Activated CD4-positive, alpha-beta T cell treated with anti-CD3 and anti-CD28 coated beads for 24 hours (primary cell): ENCODE measurements at places on chromosomes 12 and 14.

DNA sequence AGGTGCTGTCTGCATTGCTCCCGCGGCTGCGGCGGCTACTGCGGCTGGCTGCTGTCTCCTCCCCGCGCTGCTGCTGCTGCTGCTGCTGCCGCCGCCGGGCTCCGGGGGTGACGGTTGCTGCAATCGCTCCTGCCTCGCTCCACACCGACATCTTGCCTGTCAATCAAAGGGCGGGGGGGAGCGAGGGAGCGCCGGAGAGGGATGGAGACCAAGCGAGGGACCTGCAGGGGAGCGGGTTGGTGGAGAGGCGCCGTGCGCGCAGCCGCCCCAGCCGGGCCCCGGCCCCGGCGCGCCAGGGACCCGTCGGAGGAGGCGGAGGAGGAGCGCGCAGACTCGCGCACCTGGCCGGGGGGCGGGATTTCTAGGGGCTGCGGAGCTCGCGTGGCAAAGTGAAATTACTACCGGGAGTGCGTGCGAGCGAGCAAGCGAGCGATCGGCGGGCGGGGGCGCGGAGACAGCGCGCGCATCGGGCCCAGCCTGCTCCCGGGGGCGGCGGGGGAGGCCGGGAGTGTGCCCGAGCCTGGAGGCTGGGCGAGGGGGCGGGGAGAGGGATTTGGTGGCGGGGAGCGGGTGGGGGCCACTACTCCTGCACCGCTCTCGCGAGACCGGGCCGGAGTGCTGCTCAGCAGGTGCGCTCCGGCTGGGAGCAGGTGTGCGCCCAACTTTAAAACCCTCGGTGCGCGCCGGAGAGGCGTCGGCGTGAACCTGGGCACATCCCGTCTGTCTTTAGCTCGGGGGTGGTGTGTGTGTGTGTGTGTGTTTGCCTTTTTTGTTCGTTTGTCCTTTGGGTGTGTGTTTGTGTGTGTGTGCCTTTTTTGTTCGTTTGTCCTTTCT is at the start of gene KSR2:
TSS of gene KSR2 (minus strand) at position 165 of the 834 bp plus-strand sequence. CDS start 735 bp downstream, outside the sequence.
- DNase-seq: peak; percentile 39

DNA sequence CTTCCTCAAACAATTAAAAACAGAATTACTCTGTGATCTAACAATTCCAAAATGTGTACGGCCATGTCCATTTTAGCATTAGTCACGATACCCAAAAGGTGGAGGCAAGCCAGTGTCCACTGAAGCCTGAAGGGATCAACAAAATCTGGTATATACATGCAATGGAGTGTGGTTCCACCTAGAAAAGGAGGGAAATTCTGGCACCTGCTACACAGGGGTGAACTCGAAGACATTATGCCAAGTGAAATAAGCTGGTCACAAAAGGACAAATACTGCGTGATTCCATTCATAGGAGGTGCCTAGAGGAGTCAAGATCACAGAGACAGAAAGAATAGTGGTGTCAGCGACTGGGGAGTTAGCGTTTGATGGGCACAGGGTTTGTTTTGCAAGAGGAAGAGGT is 331.4 kb downstream of the MED13L start:
- DNase-seq: no peak

DNA sequence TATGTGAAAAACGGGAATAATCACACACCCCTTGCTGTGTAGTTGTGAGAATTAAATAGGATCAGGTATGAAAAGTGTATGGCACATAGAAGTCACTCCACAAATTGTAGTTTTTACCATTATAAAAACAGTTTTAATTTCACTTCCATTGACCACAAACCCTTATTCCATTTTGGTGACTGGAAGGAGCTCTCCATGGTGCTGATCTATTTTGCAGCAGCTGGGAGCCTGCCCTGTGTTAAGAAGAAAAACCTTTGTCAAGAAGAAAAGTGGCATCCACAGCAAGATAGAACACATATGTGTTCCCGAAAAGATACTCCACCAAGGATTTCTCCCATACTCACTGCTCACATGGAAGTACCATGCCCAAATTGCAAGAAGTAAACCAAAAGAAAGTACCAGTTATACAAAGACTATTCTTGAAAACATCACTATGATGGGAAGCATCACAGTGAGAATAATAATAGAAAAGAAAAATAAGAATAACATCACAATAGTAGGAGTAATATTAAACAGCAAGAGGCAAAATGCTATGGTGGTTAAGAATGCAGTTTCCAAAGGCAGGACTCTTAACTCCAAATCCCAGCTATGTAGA is 58.7 kb downstream of the TUNAR start:
- no peak for DNase-seq

GRCh38 chr14:94313991-94314655 is 9.0 kb downstream of the SERPINA6 start:
- DNase-seq: no peak
